ENCODE measurements at places on chromosomes 3 and 15.

DNA sequence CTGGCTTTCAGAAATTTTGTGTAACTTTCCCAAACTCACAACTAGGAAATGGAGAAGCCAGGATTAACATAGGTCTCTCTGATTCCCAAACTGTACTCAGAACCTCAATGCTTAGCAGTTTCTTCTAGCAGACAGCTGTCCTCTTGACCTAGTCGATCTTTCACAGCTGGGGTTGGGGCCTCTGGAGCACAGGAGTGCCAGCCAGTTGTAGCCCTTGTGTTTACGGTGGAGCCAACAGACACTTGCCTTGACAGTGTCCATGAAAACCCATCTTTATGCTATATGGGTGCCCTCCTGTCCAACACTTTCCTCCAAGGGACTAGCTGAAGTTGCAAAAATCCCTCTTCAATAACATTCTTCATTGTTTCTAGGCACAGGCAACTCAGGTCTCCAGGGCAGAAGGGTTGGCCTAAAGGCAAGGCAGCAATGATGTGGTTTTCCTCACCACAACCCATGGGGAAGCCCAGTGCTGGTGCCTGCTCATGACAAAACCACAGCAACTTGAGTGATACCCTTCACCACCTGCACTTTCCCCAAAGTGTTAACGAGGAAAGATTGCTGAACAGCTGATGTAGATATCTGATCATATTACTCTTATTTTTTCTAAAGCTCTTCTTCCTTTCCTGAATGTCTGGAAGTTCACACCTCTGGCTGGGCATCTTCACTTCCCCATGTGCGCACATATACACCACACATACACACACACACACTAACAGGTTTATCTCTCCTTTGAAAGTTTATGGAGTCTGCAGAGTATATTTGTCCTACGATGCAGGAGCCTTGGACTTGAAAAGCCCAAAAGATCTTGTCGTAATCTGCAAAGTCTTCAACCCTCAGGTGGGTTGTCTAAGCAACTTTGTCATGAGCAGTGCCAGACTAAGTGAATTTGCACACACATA is 11.0 kb upstream of the KNG1 start:
- DNase-seq, result no peak

DNA sequence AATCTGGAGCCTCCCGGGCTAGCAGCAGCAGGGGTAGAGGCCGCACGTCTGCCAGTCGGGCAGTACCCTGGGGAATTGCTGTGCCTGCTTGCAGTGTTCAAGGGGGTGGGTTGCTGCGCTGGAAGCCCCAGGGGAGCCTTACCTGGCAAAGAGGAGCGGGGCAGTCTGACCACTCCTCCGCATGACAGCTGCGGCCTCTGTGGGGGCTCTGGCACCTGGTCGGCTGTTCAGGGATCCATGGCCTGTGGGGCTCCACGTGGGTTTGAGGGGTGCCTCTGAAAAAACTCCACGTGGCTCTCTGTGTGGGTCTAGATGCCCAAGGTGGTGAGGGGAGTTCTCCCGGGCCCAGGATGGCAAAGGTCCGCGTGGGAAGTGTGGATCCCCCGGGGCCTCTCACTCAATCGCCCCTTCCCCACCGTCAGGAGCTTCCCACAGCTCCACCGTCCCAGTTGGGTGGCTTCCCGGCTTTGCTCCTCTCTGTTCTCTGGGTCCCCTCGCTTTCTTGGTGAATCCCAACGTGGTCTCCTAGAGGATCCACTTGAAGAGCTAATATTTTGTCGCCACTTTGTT is 184.5 kb downstream of the EFHB start:
- DNase-seq, result no peak

- no peak for DNase-seq
These were observed 212.9 kb upstream of the UMPS start for GRCh38 chr3:124517306-124517705.

DNA sequence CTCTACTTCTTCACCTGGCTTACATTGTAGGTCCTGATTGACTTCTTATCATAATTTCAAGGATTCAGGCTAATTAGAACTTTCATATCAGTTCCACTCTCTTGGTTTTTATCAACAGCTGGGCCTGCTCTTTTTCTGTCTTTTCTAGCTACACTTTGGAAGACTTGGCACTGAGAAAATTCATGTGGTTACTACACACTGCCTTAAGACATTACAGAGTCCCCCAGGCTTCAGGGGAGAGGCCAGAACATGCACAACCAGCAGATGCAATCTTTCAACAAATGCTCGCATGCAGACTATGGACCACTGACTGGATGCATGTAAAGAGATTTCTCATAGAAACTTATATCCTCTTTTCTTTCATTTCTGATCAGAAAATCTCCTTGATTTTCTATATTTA is 423.5 kb downstream of the TUSC7 start:
- DNase-seq, result no peak

DNA sequence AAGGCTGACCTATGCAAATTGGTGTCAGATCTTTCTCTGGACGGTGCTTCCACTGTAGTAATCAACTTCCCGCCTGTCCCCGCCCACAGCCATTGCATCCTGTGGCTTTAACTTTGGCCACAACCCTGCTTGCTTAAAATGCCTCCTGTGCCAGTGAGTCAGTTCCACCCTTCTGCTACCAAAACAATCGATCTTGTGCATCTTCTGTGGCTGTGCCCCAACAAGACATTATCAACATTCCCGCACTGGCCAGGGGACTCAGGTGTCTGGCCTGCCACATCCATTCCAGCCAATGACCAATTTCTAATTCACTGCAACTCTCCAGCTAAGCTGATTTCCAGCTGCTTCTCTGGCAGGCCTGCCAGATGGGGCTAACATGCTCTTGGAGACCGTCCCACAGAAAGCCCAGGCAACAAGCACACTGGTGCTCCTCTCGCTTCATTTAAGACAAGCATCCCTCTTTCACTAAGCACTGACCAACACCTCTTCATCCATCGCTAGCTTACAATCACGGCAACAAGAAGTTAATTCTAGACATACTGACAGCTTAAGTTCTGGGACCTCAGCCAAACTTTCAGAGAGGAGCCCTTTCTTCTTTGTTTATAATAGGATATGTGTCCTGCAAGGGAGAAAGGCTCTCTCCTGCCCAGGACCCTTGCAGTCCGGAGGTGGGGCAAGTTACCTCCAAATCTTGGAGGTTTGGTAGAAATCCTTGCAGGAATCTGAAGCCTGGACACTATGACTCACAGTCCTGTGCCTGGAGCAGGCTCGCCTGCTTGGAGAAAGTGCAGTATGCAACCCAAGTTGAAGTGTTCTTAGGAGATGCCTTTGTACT is 6.7 kb downstream of the CA12 start:
- DNase-seq, result no peak

DNA sequence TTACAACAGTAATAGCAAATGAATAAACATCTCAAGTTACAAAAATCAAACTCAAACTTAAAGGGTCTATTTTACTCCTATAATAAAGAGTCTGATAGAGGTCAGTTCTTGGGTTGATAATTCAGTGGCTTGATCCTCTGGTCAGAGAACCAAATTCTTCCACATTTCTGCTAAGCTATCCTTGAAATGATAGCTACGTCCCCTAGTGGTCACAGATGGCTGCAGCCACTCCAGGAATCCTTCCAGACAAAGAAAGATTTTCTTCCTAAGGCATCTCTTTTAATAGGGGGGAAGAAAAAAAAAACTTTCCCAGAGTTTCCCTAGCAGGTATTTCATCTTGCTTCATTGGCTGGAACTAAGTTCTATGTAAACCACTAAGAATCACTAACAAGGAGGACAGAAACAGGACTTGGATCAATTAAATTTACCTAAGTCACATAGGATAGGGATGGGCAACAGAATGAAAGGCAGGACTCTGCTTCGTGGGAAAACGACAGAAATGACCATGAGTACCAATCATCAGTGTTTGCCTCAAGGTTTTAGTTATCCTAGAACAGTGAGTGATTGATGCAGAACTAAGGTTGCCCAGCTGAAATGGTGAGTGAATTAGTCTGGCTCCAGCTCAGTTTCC is 160.7 kb downstream of the STAC start:
- DNase-seq, result no peak

- no peak for DNase-seq
These were observed 84.3 kb upstream of the TNFSF10 start for GRCh38 chr3:172607305-172608121.

- DNase-seq, result no peak
These were observed 50.6 kb downstream of the GMNC start for GRCh38 chr3:190811775-190812480.

DNA sequence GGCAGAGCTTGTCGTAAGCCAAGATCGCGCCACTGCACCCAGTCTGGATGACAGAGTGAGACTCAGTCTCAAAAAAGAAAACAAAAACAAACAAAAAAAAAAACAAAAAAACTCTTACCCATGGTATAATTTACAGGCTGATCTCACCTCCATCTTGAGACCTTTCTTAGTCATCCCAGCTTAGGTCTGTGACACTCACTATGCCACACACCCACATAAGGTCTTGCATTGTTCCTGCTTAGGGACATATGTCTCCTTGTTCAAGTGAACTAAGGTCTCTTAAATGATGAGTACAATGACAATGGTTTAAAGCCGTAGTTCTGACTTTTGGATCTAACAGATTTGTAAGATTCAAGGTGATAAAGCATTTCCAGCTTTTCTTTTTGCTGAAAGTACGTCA is 360.2 kb upstream of the ARHGEF26 start:
- DNase-seq, result no peak

GRCh38 chr3:38121451-38121831 is 15.5 kb downstream of the ACAA1 start:
- DNase-seq, result no peak

- DNase-seq, result no peak
These were observed 6.6 kb downstream of the MEIS2 start for GRCh38 chr15:37093480-37094332.

DNA sequence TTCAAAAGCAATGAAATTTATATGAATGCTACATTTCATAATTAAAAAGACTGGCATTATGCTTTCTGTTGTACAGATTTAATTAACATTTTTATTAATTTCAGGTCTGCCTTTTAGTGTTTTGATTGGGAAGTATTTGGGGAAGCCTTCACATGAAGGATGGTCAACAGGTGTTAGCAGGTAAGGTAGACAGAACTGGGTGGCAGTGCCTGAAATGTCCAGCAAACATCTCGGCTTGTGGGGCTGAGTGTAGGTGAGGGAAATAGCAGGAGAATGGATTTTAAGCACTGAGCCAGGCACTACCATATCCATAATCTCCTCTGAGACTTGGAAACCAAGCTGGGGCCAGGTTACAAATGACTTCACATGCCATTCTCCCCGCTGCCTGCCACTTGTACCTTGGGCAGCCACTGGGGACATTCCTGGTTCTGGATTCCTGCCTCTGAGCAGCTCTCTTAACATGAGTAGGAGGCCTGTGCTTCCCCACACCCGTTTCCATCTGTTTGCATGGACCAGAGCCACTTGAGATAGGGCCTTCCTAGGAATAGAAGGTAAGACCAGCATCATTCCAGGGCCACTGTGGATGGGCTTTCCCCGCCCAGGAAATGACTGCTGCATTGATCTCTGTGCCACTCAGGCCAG is 125.9 kb upstream of the HES1 start:
- no peak for DNase-seq

DNA sequence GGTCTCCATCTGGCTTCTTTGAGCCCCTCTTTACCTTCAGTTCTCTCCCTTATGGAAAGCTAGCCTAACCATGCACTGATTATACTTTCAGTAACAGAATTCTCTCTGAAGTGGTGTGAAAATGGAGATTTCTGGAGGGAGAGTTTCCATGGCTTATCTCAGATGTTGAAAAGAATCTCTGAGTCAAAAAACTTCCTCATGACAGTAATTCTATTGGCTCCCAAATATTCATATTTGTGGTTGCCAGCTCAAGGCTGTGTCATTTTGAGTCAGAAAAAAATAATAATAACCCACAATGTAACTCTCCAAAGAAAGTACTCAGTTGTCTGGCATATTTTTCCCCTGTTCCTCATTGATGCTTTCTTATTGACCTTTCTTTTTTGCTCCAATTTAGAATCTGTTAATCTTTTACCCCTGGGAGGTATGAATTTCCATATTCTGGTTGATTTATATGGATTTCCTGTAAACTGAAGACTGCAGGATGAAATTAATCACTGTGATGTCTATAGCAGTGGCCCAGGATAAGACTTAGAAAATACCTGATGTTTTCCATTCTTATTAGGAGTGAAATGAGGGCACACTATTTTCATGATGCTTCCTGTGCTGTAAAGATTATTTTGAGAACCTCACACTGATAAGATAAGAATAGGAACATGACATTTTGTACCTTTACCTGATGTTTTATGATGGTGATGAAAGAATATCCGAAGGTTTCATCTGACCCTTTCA is 149.5 kb upstream of the EPHA3 start:
- DNase-seq, result no peak

- no peak for DNase-seq
These were observed 268.0 kb upstream of the LRRFIP2 start for GRCh38 chr3:37442397-37442796.

- no peak for DNase-seq
These were observed 16.3 kb downstream of the CCDC13 start for GRCh38 chr3:42756681-42757213.

DNA sequence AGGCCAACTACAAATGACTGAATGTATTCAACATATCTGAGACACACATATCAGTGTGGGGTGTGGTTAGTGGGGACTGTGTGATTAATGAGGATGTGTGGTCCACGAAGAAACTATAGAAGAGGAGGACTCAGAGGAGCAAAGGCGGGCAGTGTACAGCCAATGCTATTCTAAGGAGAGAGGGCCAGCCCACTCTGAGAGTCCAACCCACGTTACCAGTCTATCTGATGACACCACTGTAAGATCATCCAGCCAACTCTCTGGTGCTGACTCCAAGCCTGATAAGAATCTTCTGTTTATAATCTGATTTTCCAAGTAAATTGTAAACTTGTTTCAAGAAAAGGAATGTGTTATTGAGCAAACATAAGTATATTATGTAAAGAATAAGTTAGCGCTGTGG is 47.2 kb downstream of the MCF2L2 start:
- no peak for DNase-seq

GRCh38 chr3:95302044-95302443 is 1239.2 kb downstream of the NSUN3 start:
- DNase-seq, result no peak

DNA sequence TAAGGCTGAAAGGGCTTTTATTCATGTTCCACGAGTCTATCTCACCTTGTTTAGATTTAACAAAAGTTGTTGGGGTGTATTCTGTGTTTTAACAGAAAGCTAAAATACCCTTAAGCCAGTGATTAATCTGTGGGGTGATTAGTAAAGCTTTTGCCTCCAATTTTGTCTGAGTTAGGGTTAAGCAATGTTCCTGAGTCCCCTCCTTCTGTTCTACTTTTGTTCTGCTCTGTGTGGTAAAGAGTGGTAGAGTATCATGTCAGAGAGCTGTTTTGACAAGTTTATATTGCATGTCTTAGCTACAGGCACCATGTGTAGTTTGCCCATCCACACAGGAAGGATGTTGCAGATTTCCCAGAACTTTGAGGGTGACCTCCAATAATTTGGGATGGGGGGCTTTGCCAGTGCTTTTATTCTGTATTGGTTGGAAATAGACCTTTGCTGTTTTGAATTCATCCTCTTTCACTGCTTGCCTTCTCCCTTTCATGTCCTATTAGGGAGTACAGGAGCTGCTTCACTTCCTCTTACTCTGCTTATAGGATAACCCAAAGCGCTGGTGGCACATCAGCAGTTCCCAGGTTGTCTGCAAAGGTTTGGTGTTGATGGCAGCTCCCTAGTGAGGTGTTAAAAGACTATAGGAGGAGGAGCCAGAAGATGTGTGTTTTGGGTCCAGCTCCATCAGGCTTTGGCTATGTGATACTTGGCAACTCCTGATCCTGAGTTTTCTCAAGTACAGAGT is 7.4 kb downstream of the PDE8A start:
- no peak for DNase-seq
